Hematopoietic multipotent progenitor cell (in vitro differentiated cells): ENCODE measurements at places on chromosomes 2 and 18.

DNA sequence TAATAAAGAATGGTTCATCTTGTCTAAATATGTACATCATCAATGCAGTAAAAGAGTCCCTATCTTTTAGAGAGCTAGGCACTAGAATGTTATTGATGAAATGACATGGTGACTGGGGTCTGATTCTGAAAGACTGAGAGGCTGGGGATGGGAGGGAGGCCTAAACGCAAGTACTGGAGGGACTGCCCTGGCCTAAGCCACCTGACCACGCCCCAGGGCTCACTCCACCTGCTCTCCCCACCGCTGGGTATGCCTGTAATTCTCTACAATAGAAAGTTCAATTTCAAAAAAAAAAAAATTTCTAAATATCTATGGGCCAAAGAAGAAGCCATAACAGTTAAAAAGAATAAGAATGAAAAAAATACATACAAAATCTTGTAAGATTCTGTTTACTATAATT is 194.0 kb downstream of the HDAC4 start:
- no peak for DNase-seq

- no peak for DNase-seq
Measured at GRCh38 chr2:240388471-240389301, 46.8 kb upstream of the GPC1 start.

GRCh38 chr2:51484605-51485004 is 452.7 kb upstream of the NRXN1 start:
- DNase-seq, result no peak

DNA sequence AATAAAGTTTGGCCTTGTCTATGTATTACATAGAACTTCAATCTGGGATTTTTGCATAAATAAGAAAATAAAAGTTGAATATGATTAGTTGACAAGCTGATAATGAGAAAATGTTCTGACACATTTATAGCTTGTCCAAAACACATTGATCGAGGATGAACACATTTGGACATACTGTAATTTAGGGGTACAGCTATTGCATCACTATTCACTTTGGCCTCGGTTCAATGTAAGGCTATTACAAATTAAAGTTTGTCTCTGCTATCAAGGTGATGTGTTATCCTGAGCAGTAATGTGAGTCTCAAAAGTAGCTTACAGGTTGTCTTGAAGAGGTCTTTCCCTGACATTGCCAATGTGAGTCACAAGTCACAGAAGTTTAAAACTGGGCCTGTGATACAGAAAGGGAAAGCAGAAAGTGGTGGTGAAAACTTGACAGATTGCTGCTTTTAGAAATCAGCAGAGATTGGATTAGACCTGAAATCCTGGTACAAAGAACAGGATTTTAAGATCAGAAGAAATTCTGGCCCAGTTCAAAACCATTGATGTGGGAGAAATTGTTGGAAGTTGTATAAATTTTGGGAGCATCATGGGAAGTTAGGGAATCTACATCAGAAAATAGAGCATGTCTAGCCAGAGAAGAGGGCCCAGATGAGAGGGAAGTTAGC is 674.1 kb downstream of the NYAP2 start:
- no peak for DNase-seq

- DNase-seq, result no peak
Measured at GRCh38 chr2:128325611-128326181, 7.0 kb upstream of the HS6ST1 start.

DNA sequence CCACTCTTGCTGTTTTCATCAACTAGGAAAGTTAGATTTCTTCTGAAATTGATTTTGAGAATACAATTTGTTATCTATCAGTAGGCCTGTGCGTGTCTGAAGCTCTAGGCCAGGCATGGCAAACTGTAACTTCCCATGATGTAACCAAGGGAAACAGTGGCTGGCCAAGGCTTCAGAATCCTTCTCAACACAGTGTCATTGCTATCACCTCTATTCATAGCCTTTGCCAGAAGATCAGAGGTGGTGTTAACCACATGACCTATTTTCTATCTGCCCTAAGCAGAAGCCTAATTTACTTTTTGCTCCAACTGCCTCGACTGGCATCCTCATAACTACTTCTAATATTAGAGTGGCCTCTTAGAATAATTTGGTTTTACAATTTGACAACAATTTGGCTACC is 2.5 kb downstream of the ITGB6 start:
- DNase-seq, result no peak

GRCh38 chr2:75403991-75404428 is 156.7 kb downstream of the EVA1A start:
- DNase-seq, result peak; percentile 71

DNA sequence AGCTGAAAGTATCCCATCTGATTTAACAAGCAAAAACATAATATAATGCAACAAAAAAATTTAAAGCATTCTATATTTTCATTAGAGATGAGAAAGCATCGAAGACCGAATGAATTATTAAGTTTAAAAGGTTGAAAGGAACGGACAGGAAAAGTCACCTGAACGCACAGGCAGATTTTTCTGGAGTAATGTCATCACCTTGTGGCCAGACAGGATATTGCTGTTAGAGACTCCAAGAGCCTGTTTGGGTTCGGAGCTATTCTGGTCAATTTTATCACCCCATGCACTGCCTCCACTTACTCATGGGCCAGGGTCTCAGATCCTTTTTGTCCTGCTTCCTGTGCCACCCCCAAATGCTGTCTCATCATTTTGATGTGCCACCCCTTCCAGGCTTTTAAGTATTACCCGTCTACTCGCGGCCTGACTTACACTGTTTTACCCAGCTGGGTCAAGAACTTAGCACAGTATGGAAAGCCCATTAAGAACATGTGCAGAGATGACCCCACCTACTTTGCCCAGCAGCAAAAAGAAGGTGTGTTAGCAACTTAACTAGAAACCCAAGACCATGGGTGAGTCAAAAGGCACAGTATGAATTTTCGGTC is 27.3 kb downstream of the GKN2 start:
- DNase-seq, result no peak

GRCh38 chr2:150464986-150465385 is 22.5 kb downstream of the RND3 start:
- DNase-seq, result no peak

DNA sequence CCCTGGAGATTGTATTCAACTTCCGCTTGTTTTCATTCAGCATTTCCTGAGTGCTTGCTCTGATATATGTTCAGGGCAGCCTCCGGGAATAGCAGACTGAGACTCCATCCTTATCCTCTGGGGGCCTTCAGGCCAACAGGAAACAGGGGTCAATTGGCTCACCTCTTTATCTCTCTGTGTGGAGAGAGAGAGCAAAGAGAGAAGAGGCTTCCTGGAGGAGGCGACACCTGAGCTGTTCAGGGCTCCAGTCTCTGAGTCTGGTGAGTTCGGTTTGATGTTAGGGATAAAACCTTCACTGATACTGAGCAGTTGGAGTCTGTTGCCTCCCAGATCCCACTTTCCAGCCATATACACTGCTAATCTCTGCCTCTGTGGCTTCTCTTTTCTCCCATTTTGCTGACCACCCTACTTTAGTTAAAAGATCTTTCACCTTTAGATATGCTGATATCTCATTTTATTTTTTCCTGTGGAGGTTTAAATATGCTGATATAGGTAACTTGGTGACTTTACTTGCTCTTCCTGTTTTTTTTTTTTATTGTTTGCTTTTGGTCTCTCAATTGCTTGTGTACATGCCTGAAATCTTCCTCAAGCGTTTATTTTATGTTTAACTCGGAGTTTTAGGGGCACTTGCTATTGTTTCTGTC is 56.9 kb downstream of the KCNS3 start:
- DNase-seq, result no peak

- DNase-seq, result no peak
Measured at GRCh38 chr2:216498070-216498378, 620 bp upstream of the RPL37A start.

- DNase-seq, result no peak
Measured at GRCh38 chr18:62839874-62840713, 124.8 kb downstream of the PHLPP1 start.

DNA sequence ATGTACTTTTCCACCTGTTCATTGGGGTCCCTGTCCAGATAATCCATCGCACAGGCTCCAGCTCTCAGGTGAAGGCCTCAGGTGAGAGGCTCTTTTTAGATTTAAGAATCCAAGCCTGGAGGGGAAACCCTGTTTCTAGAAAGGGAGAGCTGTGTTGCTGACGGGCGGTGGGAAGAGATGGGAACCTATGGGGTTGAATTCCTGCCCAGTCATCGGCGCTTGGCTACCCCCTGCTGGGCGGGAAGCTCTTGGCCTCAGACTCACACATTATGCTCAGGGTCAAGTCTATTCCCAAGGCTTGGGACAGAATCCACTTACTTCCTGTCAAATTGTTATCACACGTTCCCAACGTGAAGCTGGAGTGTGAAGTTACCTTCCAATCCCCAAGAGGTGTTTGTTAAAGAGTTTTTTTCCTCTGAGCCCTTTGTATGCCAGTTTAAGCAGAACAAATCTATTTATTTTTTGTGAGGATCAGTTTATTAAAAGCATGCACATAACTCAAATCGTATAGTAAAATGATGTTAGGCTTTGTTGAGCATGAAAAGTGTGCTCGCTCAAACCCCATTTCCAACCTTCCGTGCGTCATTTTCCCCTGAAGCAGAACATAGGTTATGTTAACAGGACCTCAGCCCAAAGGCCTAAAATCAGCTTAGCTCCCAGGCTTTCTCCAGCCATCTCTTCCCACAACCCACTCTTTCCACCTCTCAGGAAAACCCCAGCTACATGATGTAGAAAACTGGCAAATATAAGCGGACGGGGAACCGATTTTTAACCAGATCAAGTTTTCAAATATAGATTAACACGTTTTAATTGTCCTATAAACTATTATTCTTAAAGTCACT is 181.7 kb upstream of the ETAA1 start:
- DNase-seq, result peak; percentile 41

DNA sequence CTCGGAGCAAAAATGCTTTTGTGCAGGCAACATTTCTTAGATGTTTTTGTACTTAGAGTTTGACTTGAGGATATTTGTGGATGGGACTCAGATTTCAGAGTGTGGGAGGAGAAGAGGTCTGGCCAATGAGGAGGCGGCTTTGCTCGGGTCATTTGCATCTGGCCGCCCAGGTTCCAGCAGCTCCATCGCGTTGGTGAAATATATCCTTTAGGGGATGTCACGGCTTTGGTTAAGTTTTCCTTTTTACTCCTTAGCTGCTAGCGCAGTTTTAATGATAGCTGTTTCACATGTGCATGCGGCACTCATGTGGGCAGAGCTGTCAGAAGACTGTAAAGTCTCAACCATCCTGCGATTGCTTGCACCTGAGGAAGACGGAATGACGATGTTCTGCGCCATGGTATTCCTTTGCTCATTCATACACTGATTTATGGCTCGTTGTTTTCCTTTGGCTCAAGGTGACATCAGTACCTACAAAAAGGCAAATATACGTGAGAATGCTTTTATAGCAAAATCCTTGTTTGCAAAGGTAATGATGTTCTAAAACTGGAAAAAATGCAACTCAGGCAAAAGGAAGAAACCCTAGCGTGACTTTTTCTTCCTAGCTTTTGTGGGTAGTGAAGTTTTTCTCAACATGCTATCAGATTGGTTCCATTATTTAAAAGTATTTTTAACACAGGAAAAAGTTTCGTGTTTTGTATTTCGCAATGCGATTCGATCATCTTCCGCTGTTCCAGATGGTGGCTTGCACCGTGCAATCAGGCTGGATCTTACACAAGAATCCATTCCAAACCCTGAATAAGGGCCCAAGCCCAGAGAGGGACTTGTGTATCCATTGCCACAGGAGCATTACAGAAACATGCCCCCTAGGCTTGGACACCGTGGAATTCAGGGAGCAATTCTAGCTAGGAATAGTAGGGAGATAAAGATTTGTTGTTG is 70.5 kb upstream of the ZNF516 start:
- peak; percentile 57 for DNase-seq

GRCh38 chr2:169540146-169540545 is 30.6 kb downstream of the KLHL41 start:
- DNase-seq, result peak; percentile 45

- DNase-seq, result peak; percentile 0
Measured at GRCh38 chr2:188919824-188920223, 54.3 kb upstream of the COL3A1 start.

- no peak for DNase-seq
Measured at GRCh38 chr2:118987886-118988285, 45.9 kb downstream of the MARCO start.

DNA sequence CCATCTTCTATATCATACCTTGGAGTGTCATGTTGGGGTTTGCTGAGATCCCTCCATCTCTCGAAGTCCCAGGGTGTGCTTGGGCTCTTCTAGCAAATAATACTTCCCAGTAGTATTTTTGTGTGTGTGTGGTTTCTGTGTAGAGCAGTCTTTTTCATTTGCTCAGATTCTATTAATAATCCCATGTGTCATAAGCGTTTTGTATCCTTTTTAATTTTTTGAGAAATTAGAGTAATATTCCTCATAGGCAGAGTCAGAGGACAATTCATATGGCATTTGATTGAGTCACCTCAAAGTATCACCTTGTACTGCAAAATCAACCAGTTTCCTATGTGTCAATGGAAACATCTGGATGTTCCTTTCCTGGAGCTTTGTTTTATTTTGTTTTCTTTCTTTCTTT is 37.4 kb upstream of the PPP1R1C start:
- DNase-seq, result no peak

DNA sequence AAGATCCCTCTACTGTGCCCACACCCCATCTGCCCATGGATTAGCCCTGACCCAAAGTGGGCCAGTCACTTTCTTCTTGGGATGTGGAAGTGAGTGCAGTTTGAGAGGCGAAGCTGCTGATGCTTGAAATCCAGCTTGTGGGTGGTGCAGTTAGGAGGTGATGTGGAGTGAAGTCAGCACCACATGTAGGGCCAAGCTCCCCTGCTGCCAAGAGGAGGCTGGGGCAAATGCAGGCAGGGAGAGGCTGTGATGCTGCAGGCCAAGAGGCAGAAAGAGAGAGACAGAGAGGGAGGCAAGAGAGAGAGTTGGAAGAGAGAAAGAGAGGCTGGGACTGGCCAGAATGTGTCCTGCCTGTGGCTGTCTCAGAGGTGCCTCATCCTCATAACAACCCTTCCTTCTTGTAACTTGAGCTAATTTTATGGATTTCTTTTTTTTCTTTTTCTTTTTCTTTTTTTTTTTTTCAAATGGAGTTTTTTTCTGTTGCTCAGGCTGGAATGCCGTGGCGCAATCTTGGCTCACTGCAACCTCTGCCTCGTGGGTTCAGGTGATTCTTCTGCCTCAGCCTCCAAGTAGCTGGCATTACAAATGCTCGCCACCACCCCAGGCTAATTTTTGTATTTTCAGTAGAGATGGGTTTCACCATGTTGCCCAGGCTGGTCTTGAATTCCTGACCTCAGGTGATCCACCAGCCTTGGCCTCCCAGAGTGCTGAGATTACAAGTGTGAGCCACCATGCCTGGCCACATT is 35.3 kb upstream of the CAB39 start:
- DNase-seq, result no peak
